ENCODE measurements at places on chromosomes 4 and X.

- DNase-seq: no peak
These were observed 60.9 kb downstream of the UGT8 start for GRCh38 chr4:114659386-114660008.

GRCh38 chr4:101753721-101754120 is 36.8 kb upstream of the BANK1 start:
- DNase-seq: no peak

- no peak for DNase-seq
These were observed 15.0 kb downstream of the SCARB2 start for GRCh38 chr4:76198411-76199237.

DNA sequence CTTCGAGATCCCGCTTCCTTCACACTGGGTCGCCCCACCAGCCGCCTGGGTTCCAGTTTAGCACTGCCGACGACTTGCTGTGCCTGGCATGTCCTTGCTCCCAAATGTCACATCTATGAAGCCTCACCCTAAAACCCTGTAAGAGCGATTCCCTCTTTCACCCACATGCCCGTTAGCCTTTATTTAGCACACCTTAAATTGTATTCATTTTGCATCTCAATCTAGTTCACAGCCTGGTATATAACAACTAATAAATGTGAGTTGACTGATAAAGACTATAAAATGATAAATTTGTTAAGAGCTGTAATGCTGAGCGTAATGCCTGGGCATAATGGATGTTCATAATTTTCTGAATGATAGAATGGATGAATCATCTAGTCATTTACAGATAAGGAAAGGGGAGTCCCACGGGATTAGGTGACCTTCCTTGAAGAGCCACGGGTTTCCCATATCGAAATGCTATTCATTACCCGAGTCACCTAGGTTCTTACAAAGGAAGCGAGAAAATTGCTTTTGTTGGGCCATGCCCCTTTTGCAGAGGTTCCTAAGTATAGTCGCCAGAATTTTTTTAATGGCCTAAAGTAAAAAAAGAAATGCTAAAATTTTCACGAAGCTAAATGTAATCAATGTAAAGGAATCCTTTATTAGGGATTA is 1.1 kb upstream of the AP1S2 start:
- no peak for DNase-seq

DNA sequence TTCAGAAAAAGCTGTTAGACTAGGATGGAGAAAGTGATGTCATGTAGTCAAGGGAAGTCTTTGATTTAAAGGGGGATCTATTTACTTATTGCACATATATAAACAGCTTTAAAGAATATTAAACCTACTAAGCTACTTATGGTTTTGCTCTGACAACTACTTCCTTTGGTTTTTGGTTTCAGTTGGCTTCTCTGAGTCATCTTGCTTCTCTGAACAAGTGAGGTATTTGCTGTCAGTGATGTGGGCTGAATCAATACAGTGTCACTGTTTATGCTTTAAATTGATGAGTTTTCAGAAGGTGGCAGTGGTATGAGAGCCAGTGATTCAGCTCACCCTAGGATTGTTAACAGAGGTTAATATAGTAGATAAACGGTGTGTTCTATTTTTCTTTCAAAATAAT is 75.1 kb downstream of the CEP44 start:
- no peak for DNase-seq

GRCh38 chr4:80307774-80308465 is 27.6 kb upstream of the CFAP299 start:
- DNase-seq: no peak

DNA sequence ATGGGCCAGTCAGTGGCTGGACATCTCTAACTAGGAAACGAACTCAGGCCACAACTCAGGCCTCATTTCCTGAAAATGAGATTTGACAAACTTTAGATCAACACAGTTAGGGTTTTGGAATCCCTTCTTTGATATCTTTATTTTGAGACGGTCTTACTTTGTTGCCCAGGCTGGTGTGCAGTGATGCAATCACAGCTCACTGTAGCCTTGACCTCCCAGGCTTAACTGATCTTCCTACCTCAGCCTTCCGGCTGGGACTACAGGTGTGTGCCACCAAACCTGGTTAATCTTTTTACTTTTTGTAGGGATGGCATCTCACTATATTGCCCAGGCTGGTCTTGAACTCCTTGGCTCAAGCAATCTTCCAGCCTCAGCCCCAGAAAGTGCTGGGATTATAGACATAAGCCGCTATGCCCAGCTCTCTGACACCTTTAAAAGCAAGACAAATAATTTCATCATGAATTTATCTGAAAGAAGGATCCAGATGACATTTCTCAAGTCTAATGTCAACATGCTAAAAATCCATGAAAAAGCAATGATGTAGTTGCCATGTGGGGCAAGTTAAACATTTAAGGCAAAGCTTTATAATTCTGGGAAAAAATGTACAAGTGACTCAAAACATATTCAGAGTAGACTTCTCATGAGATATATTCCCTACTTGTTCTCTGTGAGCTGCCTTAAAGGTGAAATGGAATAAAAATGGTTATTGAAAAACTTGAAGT is 89.1 kb upstream of the CBR4 start:
- DNase-seq: no peak

DNA sequence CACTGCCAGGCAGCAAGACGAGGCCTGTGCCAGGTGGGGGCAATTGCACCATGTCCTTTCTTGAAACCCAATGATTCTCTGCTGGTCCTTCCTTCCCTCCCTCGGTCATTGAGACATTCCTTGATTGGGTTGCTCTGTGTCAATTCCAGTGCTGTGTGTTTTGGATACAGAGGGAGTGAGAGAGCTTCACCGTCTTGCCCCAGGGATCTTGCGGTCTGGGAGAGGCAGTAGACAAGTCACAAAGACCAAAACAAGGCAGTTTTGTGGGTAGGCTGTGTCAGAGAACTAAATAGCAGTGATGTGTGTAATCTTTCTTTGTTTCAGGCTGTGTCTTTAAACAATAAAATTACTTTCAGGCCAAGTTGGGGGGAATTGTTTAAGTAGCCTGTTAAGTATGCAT is 38.8 kb upstream of the TADA2B start:
- no peak for DNase-seq

GRCh38 chr4:48024522-48024921 is 8.0 kb downstream of the NIPAL1 start:
- no peak for DNase-seq

DNA sequence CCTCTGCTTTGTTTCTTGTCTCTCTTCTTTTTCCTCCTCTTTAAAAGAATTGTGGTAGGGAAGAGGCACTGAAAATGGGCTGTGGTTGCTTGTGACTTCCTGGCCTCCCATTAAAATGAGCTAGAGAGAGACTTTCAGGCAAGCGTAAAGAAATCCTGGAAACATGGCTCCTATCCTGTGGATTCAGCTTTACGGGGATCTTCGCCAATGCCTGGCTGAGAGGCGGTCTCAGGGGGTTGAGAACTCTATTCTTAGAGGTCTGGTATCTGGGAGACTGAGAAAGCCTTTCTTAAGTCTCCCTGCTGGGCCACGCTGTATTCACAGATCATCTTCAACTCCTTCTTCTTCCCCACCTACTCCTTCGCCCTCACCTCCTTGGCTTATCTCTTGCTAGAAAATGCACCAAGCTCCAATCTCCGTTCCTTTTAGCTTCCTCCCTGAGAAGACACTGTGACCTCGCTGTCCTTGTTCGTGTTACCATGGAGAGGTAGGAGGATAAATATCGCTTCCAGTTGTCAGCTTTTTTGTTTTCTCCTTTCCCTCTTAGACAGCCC is 542 bp upstream of the KLF8 start:
- no peak for DNase-seq

DNA sequence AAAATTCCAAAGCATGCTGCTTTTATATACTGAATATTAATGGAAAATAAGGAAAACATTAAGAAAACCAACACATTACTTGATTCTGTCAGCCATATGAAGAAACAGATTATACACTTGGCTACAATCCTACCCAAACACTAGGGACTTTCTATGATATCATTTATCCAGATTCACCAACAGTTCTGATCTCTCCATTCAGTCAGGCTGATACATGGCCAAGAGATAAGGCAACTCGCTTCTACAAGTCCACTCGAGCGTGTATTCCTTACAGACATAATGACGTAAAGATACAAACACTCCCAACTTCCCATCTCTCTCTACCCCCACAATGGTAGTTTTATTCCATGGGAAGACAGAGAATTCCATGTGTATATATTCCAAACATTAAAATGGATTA is 44.5 kb downstream of the NEK1 start:
- no peak for DNase-seq

- no peak for DNase-seq
These were observed 94.6 kb downstream of the SYNPO2 start for GRCh38 chr4:118983293-118983692.

- DNase-seq: no peak
These were observed 612.2 kb downstream of the IQCM start for GRCh38 chr4:149203256-149204001.

GRCh38 chr4:24657768-24658617 is 73.6 kb upstream of the DHX15 start:
- DNase-seq: no peak

- DNase-seq: no peak
These were observed 168.9 kb downstream of the CBR4 start for GRCh38 chr4:168841000-168841671.

DNA sequence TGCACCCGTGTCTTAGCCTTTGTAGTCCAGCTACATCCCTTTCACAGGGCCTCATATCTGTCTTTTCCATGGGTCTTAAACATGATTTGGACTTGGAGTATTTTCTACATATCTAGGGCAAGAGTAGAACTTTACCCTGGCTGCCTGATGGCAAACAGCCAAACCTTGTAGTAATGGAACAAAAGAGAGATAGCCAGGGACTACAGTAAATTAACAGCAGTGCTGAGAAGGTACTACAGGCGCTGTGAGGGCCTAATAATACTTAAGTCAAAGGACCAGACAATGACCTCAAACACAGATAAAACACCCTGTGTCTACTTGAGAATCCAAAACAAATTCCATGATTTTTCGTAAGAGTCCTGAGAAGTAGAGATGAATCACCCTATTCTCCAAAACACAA is 111.0 kb upstream of the WDR17 start:
- DNase-seq: no peak

GRCh38 chr4:143403553-143403820 is 66.8 kb downstream of the GAB1 start:
- DNase-seq: no peak

- DNase-seq: no peak
These were observed 61.4 kb downstream of the IGFBP7 start for GRCh38 chr4:57048590-57049304.

GRCh38 chr4:42344749-42345148 is 52.5 kb upstream of the SHISA3 start:
- no peak for DNase-seq

DNA sequence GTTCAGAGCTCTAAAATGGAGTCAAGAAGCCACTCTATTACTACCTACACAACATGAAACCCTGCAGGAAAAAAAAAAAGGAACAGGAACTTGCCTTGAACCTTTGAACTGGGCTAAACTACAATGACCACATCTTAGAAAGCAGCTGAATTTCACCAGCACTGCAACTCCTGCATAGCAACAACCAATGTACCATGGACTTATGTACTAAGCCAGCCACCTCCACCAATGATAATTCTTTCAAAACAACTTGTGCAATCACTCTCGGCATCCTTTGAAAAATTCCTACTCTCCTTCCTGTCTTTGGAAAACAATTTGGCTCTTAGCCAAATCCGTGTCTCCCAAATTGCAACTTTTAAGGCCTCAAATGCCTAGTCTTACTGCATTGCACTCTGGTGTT is 26.8 kb upstream of the FMR1 start:
- DNase-seq: no peak

GRCh38 chr4:61336488-61336887 is 136.4 kb downstream of the ADGRL3 start:
- no peak for DNase-seq

DNA sequence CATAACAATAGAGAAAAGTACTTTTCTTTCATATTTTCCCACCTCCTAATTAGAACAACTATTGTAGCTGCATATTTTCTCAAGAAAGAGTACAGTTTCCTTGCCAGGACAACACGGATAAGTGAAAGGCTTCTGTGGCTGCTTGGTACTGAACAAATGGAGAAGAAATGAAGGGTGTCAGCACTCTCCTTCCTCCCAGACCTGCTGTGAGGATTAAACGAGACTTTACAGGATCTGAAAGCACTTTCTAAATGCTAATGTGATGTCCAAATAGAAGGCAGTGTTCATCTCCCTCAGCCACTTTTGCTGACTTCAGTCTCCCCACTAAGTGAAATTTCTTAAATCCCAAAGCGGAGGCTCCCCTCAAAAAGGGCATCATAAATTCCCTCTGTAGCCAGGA is 13.9 kb downstream of the NIPAL1 start:
- no peak for DNase-seq

DNA sequence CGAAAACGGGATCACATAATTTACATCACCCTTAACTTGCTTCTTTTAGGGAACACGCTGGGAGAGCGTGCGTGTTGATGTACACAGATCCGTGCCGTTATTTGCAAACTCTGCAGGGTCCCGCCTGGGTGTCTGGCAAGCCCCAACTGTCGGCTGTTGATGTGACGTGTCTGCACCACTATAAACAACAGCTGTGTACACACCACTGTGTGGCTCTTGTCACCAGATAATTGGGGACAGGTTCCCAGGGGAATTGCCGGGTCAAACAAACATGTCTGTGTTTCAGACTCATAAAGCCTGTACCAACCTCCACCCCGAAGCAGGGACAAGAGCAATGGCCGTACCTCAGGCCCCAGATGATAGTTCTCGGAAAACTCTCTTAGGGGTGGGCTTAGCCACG is 105.0 kb upstream of the AFAP1 start:
- DNase-seq: no peak

GRCh38 chrX:9458516-9459078 is 6.3 kb upstream of the TBL1X start:
- no peak for DNase-seq

- DNase-seq: no peak
These were observed 83.8 kb upstream of the STOX2 start for GRCh38 chr4:183821076-183821853.

- DNase-seq: no peak
These were observed 2135.9 kb downstream of the ARAP2 start for GRCh38 chr4:34108391-34108790.

All from activated gamma-delta T cell (primary cell).